NCI-H187 treated with DMSO at 0.1 percent for 48 hours (cell line): ENCODE measurements at places on chromosomes 3 and 15.

- DNase-seq = no peak
Observed at GRCh38 chr3:182399978-182400737, 393.1 kb upstream of the ATP11B start.

DNA sequence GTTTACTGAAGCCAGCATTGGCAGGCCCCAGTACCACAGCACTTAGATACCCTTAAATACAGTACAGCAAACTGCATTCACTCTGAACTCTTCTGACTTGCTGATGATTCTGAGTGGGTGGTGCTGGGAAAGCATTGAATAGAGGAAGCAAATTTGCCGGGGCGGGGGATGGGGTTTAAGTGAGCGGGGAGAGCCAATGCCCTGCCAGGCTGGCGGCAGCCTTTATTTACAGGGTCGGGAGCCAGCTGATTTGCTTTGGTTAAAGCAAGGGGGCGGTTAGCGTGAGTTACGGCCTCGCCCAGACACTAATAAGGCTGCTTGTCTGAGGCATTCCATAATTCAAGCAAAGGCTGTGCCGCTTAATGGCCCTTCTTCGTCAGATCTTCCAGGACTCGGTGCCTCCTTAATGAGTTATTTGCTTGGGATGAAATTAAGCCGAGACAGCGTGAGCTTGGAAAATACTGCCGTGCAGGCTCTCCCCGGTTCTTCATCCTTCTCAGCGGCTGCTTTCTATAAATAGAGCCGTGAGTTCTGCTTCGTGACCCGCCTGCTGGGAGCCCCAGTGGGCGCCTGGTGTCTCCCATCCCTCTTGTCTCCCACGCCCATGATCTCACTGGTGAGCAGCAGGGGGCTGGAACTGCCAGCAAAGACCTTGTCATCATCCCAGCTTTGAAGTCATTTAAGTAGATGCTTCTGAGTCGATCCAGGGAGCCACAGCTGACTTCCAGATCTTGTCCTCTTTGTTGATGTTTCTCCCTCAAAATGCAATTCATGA is 25.8 kb downstream of the SPSB4 start:
- no peak for DNase-seq

DNA sequence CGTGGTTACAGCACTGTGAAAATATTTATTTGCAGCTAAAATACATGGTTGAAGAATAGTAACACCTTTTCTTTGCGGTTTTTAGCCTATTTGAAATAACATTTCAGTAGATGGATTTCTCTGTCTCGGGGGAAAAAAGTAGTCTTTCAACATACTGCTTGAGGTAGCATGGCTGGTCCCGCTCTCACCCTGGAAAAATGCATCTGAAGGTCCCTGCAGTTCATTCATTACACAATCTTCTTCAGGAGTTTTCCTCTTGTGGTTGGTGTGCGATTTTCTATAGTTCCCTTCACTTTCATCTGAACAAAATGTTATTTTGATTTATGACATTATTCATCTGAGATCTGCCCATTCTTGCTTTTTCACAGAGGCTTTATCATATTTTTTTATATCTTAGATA is 75.9 kb downstream of the STRIT1 start:
- DNase-seq = no peak

GRCh38 chr3:170765419-170766078 is 104.4 kb downstream of the RPL22L1 start:
- no peak for DNase-seq

DNA sequence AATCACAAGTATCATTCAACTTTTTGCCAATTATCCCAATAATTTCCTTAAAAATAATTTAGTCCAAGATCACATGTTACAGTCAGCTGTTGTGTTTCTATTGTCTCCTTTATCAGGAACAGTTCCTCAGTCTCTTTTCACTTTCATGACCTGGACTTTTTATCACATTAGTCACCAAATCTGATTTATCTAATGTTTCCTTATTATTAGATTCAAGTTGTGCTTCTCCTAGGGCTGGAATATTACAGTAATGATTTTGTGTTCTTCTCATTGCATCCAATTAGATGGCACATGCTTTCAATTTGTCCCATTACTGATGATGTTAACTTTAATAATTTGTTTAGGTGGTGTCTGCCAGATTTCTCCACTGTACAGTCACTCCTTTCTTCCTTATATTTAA is 66.3 kb upstream of the DCBLD2 start:
- no peak for DNase-seq

DNA sequence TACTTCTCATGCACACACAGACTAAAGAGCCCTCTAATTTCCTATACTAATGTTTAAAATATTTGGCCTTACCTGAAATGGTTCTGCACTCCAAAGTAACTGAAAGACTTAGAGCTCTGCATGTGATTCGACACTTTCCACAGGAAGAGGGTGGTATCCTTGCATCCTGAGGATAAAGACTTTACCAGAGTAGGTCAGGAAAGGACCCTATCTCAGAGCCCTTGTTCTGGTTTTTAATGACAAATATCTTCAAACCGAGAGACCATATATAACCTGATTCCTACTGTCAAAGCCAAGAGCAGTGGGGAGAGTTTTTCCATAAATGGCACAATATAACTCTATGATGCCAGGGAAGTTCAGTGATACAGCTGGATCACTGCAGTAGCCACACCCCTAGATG is at the start of gene GP5:
Gene GP5 (minus strand): TSS at position 101 of the 400 bp plus-strand sequence. CDS start 984 bp downstream, outside the sequence.
- no peak for DNase-seq

DNA sequence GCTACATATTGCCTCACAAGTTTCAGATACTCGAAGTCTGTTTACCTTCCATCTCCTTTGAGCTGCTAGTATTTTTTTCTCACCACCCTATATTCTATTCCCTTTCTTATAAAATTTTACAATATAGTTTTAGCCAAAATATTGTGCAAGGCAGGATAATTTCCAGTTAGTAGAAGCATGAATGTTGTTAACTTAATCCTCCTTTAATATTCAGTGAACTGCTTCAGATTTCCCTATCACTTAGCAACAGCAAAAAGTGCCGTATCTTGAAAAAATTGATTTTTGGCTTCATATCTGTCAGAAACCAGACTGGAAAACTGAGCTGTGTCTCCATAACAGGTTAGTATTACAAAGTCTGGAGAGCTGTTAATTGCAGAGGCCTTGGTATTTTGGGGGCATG is 24.0 kb downstream of the PLSCR4 start:
- no peak for DNase-seq

- DNase-seq = no peak
Observed at GRCh38 chr3:53049987-53050386, 4.1 kb upstream of the SFMBT1 start.

GRCh38 chr3:34176723-34177122 is 378.3 kb downstream of the PDCD6IP start:
- DNase-seq = no peak

- DNase-seq = no peak
Observed at GRCh38 chr15:89926158-89926557, 13.4 kb upstream of the ARPIN start.

- no peak for DNase-seq
Observed at GRCh38 chr15:58588096-58588495, 156.3 kb downstream of the LIPC start.

- DNase-seq = no peak
Observed at GRCh38 chr3:143002727-143003126, 1.4 kb downstream of the U2SURP start.

DNA sequence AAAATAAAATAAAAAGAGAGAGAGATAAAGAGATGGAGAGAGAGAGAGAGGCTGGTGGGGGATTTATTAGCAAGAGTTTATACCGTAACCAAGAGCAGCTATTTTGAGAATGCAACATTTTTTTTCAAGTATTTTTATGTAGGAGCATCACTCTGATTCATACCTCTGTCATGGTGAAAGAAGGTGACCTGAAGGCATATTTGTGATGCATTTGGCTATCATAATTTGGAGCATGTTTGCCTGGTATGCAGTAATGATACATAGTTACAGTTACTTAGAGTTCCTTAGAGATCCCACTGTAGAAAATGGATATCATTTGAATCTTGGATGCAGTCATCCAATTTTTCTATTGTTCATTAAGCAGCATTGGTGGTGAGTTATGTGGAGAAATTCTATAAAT is 1472.4 kb downstream of the SI start:
- DNase-seq = no peak

- DNase-seq = no peak
Observed at GRCh38 chr3:29307295-29307694, 26.4 kb downstream of the RBMS3 start.

GRCh38 chr3:188270423-188270972 is 116.5 kb downstream of the LPP start:
- no peak for DNase-seq

DNA sequence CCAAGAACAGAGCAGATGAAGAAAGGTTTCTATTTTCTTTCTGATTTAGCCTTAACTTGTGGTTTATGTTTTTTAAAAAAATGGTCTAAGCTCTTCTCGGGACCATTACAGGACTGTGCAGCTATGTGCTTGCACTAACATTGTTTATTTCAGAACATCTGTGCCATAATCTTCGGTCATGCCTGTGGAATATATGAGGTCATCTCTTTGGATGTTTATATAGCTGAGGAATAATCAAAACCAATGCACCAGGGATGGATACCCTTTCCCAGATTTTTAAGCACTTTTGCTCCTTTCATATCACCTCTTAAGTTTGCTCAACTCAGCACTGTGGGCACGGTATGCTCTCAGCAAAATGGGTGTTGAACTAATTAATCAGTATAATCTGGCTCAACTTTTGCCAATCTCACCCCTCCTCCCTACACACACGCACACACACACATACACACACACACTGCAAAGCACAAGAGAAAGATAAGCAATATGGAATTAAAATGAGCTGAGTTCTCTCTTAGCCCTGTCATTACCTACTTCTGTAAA is 268.5 kb upstream of the TMC3 start:
- no peak for DNase-seq

DNA sequence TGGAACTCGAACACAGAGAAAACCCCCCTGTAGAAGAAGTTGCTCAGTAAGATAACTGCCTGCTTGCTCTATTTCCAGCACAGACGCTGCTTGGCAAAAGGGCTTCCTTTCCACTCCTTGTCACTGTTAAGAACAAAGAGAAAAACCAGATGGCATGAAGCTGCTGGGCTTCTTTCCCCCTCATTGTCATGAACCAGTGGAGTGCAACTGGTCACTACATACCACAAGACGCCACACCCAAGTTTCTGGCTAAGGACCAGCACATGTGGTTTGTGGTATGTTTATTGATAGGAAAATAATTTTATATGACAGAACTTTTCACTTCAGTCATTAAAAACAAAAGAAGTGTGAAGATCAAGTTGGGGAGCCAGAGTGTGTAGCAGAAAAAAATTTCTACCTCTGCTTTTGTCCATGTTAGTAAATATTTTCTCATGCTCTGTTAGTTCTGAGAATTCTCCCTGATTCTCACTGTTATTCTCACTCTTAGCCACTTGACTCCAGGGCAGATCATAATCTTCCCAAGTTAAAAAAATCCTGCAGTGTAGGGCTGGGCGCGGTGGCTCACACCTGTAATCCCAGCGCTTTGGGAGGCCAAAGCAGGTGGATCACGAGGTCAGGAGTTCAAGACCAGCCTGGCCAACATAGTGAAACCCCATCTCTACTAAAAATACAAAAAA is 37.9 kb downstream of the CLK3 start:
- no peak for DNase-seq

DNA sequence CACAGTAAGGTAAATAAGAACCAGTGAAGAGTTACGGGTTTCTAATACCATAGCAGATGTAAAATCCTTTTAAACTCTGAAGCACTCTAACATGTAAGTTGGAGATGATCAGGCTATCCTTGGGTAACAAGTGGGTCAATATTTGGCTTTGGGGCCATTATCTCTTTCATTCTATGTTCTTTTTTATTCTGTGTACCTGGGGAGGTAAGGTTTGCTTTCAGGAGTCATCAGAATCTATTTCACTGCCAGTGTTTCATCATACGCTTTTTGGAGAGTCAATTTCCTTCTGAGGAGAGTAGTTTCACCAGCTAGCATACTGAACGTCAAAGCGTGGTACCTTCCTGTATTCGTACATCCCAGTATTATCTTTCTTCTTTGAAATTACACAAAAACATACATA is 166.5 kb downstream of the GMNC start:
- peak; percentile 10 for DNase-seq

GRCh38 chr15:69025320-69025719 is 10.8 kb downstream of the NOX5 start:
- no peak for DNase-seq

GRCh38 chr3:129587566-129588210 is 18.8 kb downstream of the PLXND1 start:
- DNase-seq = no peak

DNA sequence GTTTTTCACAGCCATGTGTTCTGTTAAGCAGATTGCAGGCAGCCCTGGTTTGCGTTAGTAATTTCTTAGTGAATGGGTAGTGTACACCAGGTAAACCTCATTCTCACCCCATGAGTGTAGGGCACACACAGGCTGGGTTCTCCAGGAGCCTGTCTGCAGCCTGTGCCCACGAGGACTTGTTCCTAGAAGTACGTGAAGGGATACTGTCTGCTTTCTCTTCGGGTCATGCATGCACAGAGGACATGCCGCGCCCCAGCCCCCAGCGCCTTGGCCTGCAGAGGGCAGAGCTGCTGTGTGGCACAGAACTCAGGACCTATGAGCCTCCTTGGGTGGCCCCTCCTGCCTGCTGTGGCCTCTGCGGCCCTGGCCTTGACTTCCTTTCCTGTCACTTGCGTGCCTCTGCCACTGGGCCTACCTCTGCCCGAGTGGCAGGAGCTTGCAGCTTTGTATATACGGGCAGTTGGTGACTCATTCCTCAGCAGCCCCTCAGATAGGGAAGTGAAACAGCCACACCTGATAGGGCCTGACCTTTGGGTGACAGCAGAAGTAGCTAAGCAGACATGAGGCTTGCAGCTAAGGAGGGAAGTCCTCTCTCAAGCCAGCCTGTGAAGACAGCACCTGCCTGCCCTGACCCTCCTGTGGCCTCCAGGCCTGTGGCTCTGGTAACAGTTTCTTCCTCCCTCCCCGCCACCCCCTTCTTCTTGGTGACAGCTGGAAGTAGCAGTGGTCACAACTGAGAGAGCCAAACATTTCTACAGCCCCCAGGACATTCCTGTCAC is 19.5 kb downstream of the PPCDC start:
- DNase-seq = no peak

- DNase-seq = no peak
Observed at GRCh38 chr15:78133801-78134200, 2.6 kb upstream of the CIB2 start.

DNA sequence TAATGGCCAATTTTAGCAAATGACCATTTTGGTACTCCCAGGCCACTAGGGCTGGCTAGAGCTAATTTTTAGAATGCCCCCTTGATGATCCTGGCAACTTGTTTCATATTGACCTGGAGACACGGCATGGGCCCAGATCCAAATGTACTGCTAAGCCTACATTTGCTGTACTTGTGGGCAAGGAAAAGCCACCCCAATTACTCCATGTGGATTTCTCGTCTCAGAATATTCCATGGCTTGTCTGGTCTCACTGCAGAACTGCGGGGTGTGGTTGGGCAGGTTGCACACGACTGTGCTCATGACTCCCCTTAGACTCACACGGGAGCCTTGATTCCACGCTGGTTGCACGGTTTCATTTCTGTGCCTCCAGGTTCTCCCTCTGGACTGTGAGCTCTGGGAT is 140.9 kb downstream of the RPLP1 start:
- no peak for DNase-seq

GRCh38 chr3:138748190-138748589 is 86.5 kb downstream of the PIK3CB start:
- no peak for DNase-seq

GRCh38 chr15:55902981-55903380 is 90.4 kb downstream of the NEDD4 start:
- no peak for DNase-seq
